ENCODE measurements at places on chromosomes 1 and 21.

- DNase-seq = no peak
Measured at GRCh38 chr1:158330391-158331105, 783 bp downstream of the CD1B start.

GRCh38 chr1:201006450-201006849 lies 17.1 kb downstream of the KIF21B start:
- DNase-seq = no peak

DNA sequence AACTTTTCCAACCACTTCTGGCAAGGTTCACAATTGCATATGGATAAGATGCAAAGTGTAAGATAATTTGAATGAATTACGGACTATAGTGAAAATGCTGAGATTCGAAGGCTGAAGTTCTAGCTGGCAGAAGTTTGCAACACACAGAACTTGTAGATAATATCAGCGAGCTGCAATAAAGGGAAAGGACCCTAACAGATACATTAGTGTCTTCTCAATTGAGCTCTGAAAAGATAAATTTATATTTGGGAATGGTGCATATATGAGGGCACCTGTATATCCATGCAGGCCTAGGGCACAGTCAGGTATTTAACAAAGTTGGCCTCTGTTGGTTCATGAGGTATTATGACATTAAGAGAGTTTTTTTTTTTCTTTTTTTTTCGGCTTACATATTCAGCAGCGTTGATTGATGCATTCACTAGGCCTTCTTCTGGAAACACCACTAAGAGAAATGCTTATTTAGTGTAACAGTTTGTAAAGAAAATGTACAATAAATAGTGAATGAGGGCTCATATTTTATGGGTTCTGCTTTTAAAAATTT lies 2.2 kb downstream of the NFIA start:
- no peak for DNase-seq

DNA sequence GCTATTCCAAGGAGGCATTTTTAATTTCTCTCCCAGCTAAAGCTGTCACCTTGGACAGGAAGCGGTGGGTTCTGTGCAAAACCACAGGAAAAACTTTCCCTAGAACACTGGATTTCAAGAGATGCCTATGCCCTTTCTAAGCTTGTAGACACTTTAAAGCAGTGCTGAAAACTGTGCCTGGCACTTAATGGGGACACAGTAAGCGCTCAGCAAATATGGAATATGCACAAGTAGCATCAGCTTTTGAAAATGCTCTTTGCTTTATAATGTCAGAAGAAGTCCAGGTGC lies 50.9 kb upstream of the TARBP1 start:
- no peak for DNase-seq

GRCh38 chr1:26791626-26792025 lies 3.9 kb downstream of the PIGV start:
- DNase-seq = no peak

GRCh38 chr1:203796236-203796605 lies 798 bp downstream of the ZBED6 start:
- no peak for DNase-seq

DNA sequence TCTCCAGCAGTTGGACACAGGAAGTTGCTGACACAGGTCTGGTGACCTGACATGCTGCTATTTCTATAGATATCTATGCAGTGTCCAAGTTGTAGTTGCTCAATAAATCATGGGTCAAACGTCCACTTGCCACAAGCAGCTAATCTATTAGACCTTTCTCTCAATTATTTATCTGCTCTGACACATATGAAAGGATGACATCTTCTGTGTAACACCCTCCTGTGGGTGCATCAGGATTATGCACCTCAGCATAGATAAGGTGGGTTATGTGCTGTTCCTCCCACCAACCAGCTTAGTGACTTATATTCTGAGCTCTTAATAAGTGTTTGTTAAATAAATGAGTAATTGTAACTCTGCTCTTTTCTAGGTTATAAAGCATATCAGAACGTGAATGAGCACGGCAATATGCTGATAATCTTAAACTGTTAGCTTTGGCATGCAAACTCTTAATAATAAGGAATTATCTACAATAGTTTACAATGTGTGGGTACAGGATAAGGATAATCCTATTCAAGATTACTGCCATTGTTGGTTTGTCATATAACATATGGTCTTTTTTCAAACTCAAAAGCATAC lies 90.7 kb upstream of the GCLM start:
- DNase-seq = no peak

DNA sequence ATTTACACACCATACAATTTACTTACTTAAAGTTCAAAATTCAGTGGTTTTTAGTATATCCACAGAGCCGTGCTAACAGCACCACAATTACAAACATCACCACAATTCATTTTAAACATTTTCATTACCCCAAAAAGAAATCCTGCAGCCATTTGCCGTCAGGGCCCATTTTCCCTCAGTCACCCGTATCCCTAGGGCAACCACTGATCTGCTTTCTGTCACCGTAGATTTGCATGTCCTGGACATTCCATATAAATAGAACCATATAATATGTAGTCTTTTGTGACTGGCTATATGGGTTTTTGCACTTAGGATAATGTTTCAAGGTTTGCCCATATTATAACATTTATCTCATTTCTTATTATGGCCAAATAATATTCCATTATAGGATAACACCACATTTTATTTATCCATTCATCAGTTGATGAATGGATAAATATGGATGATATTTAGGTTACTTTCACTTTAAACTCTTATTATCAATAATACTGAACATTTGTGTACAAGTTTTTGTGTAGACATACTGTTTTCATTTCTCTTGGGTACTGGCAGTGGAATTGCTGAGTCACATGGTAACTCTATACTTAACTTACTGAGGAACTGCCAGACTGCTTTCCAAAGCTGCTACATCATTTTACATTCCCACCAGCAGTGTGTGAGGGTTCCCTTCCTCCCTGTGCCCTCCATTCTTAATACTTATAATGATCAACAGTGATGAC lies 68.9 kb downstream of the ST3GAL3 start:
- DNase-seq = no peak

Data from stimulated activated CD4-positive, alpha-beta T cell treated with anti-CD3 and anti-CD28 coated beads, Interleukin-1b, Interleukin-23, amount 100 ng/mL, for 1 hour (primary cell).